ENCODE measurements at places on chromosomes 2 and 18. TPM values are rescaled to one million over a fixed set of nuclear protein-coding genes. Genes with fewer than 3 reads are reported as not detected.

The ZNF532 gene
- 23.8 TPM for total RNA-seq

The POTEJ gene
- total RNA-seq = not detected

The ACKR3 gene
- 15.4 TPM for total RNA-seq

The SLC14A1 gene
- not detected for total RNA-seq

The SCYGR4 gene
- total RNA-seq = not detected

The STAMBP gene
- total RNA-seq = 49.3 TPM

The DCDC2C gene
- total RNA-seq = 0.38 TPM

The CD8B2 gene
- total RNA-seq = not detected

The NLRC4 gene
- 0.09 TPM for total RNA-seq

The CDK5R2 gene
- total RNA-seq = 3.9 TPM

The STEAP3 gene
- 51.2 TPM for total RNA-seq

The DNAJC5G gene
- not detected for total RNA-seq

The MZT2A gene
- 208 TPM for total RNA-seq

The PIEZO2 gene
- total RNA-seq = 0.47 TPM
